ENCODE measurements at places on chromosomes 5 and 9. TPM values are rescaled to one million over a fixed set of nuclear protein-coding genes. Genes with fewer than 3 reads are reported as not detected.

SLC6A19 gene
- total RNA-seq, result not detected

CARTPT gene
- total RNA-seq, result not detected

TNFSF8 gene
- total RNA-seq, result 3.9 TPM

KCNV2 gene
- total RNA-seq, result not detected

GLRX gene
- total RNA-seq, result 99.9 TPM

MUSK gene
- total RNA-seq, result 3.6 TPM

IARS1 gene
- total RNA-seq, result 52.4 TPM

PKD2L2 gene
- not detected for total RNA-seq

SPINK4 gene
- not detected for total RNA-seq

TRIM52 gene
- total RNA-seq, result 16.1 TPM

SNAPC3 gene
- total RNA-seq, result 22.0 TPM

EIF4EBP3 gene
- total RNA-seq, result 19.5 TPM

GRCh38 chr9:114884787-114885452, 45.5 kb downstream of the TNFSF8 start:
- no peak for DNase-seq

GRCh38 chr5:105158526-105158925, 1595.9 kb upstream of the NUDT12 start:
- DNase-seq, result no peak

- DNase-seq, result no peak
Measured at GRCh38 chr9:116986015-116986414, 298.9 kb downstream of the TRIM32 start.

DNA sequence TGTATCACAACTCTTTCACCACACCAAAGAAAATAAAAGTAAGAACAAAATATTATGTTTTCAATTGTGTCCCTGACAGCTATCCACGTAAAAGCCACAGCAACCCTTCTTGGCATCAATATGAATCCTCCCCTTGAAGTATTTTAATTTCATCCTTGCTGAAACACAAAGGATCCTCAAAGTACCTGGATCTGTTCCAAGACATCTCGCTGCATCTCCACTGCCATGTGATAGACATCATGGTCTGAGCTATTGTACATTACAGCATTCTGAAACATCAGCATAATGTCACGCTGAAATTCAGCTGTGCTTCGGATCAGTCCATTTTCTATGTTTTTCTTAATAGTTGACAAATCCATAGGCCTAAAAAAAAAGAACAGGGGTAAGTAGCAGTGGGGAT, 17.7 kb downstream of the BRD8 start:
- DNase-seq, result no peak

GRCh38 chr9:128201441-128202369, 1.5 kb upstream of the DNM1 start:
- DNase-seq, result no peak

- DNase-seq, result no peak
Measured at GRCh38 chr9:98380065-98380681, 124.7 kb upstream of the TBC1D2 start.

DNA sequence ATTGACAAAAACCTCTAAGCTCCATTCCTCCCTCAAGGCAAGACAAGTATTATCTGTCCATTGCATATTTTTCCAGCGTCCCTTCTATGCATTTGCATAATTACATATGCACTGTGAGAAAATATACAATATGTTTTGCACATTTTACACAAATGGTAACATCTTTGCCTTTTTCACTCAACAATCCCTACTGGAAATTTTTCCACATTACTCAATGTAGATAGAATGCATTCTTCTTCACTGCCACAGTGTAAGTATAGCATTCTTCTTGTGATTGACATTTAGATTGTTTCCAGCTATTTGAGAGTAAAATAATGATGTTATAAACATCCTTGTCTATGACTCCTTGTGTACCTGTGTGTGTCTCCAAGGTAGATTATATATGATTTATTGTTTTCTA, 205.0 kb downstream of the SLIT3 start:
- no peak for DNase-seq

GRCh38 chr9:12856603-12857002, 81.8 kb downstream of the LURAP1L start:
- no peak for DNase-seq

GRCh38 chr9:34988218-34989002, 1.1 kb upstream of the DNAJB5 start:
- DNase-seq, result peak; percentile 83

- DNase-seq, result no peak
Measured at GRCh38 chr9:121975801-121976277, 117.3 kb downstream of the TTLL11 start.

DNA sequence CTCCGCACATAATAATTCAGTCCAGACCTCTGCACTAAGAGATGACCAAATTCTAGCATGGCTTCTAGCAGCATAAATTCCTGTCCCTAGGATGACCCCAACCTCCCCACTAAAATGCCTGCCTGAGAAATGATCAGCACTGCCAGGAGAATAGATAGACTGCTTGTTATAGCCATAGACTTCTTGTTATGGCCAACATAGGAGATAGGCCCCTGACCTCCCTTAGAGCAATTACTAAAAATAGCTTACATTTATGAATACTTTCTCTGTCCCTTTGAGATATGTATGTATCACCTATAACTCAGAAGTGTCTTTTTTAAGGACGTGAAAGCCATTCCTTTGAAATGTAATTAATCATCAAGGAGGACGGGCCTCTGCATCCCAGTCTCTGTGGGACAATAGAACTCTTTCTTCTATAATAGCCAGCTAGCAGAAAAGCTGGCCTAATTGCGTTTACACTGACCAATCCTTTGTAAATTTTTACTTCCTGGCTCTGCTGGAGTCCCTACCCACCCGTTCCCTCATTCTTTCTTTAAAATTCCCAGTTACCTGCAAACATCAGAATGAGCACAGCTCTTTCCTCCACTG, 1002.7 kb downstream of the CDH18 start:
- no peak for DNase-seq

GRCh38 chr9:111013250-111013649, 25.0 kb downstream of the LPAR1 start:
- no peak for DNase-seq

- DNase-seq, result no peak
Measured at GRCh38 chr5:68272289-68272688, 56.7 kb downstream of the PIK3R1 start.

DNA sequence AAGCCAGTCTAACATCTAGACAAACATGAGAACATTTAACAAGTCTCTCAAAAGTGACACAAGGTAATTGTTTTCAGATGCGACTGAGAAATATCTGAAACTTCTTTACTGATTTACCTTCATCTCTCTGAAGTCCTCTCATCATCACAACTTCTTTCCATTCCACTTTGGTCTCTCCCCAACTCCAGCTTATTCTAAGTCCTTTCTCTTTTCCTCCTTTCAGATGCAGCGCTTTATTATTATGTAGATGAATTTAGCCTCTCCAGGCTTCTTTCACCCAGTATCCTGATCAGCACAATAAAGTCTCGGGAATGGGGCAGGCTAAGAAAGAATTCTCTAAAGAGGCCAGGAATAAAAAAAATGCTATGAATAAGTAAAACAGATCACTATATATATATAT, 128.0 kb downstream of the KCTD16 start:
- no peak for DNase-seq

GRCh38 chr5:82285206-82285605, 7.1 kb upstream of the RPS23 start:
- DNase-seq, result no peak

DNA sequence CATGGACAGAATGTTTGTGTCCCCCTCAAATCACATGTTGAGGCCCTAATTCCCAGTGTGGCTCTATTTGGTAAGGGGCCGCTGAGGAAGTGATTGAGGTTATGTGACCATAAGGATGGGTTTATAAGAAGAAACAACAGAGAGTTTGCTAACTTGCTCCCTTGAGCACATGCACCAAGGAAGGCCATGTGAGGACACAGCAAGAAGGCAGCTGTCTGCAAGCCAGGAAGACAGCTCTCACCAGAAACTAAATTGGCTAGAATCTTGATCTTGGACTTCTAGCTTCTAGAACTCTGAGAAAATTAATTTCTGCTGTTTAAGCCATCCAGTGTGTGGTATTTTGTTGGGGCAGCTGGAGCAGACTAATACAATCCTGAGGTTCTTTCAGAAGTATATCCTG, 35.2 kb upstream of the CDC42SE2 start:
- DNase-seq, result no peak

Measured in upper lobe of left lung (tissue), 6 donors.